OCI-M1 (cell line): ENCODE measurements at places on chromosomes 7 and 10.
A peak's percentile ranks its signal among the peaks of the same experiment; 100 is the strongest.

GRCh38 chr10:63013755-63014154, 119.4 kb upstream of the NRBF2 start:
- no peak for DNase-seq

DNA sequence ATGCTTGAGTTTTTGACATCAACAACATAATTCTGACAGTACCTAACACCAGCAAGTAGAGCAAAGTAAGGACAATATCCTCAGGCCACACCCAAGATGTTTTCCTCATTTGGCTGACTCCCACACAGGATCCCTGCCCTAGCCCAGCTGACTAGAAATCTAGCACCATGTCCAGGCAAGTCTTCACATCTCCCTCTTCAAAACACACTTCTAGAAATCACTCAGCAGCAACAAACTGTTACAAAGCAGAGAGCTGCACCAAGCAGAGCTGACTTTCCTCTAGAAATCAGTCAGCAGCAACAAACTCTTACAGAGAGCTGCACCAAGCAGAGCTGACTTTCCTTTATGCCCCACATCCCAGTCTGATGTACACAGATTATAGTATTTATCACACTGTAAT, 7.7 kb downstream of the TMEM168 start:
- DNase-seq, result no peak

DNA sequence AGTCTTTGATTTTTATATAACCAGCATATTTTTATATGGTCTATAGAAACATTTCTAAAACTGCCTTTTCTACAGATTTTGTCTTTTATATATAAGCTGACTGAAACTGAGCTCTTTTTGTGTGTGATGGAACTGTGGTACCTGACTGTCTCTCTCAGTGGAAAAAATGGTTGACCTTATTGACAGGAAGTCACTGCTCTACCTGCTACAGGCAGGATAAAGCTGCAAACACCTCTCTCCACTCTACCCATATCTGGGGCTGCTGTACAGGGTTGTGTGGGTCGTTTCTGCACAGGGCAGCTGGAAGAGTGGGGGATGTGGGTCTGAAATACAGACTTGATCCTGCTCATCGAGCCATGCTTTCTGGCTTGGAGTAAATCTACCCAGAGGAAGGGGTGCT, 48.5 kb downstream of the BBS9 start:
- no peak for DNase-seq

GRCh38 chr10:33057620-33058019, 99.6 kb upstream of the ITGB1 start:
- DNase-seq, result peak; percentile 22

- DNase-seq, result no peak
Observed at GRCh38 chr7:128217030-128217805, 23.9 kb upstream of the LEP start.

GRCh38 chr7:39463252-39463651, 103.0 kb upstream of the YAE1 start:
- no peak for DNase-seq

DNA sequence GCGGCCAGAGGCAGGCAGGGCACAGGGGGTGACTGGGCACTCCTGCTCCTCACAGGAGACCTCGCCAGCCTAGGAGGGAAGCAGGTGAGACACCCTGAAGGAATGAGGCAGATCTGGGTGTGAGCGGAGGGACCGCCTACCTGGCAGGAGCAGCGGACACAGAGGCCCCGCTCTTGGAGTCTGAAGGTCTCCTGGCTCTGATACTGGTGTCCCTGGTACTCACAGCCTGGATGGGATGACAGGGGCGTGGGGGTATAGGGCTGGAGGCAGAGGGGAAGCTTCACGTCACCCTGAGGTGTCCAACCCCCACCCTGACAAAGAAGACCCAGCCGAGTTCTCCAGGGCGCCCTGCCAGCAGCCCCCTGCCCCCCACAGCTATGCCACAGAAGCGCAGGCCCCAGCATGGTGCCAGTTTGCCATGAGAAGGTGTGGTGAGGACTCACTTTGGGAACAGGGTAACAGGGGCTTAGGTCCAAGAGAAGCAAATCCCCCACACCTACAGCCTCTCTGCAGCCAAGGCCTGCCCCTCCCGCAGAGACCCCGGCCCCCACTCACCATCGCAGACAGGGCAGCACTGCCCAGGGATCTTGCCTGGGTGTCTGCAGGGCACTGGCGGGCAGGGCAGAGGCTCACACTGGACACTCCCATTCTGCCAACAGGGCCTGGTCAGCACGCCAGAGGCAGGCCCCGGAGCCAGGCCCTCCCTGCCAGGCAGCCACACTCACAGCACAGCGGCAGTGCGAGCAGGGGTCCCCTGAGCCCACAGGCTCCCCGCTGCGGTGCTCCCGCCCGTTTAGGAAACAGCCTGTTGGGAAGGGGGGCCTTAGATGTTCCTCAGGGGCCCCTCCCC, 17.0 kb downstream of the KCP start:
- no peak for DNase-seq

GRCh38 chr10:97647556-97647955, 7.1 kb downstream of the PI4K2A start:
- peak; percentile 47 for DNase-seq

- no peak for DNase-seq
Observed at GRCh38 chr10:96683065-96683464, 37.2 kb downstream of the PIK3AP1 start.

DNA sequence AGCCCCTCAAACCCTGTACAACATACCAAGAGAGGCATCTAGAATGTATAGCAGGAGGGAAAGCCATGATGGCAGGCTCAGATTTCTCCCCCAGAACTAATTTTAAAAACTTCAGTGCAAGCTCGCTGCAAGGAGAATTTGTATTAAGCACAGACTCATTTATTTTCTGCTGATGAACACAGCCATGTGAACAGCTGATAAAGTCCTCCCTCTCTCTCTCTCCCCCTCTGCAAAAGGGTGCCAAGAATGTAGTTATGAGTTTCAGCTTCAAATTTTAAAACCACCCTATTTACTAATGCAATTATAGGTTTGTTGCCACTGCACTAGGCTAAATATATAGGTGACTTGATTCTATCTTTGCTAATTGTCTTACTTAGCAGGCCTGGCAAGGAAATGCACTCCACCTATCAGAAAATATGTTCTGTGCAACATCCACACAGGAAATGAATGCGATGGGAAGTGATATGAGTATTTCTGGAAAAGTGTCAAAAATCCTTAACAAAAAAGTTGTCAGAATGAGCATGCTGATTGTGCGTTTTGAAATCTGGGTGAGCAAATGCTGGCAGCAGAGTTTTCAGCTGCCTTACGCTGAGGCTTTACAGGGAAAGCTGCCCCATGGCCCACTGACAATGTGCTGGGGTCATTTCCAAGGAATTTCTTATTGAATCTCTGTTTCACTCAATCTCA, 43.4 kb upstream of the GHITM start:
- no peak for DNase-seq

DNA sequence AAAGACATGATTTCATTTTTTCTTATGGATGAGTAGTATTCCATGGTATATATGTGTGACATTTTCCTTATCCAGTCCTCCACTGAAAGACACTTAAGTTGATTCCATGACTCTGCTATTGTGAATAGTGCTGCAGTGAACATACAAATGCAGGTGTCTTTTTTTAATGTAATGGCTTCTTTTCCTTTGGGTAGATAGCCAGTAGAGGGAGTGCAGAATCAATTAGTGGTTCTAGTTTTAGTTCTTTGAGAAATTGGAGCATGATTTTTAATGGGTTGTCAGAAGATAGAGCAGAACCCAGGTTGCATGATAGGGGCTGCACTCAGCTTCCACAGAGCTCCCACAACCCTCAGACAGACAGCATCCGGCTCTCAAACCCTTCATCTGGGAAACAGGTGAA, 152.9 kb upstream of the PLXDC2 start:
- peak; percentile 42 for DNase-seq

GRCh38 chr7:135341049-135341448, 107.4 kb downstream of the STRA8 start:
- DNase-seq, result no peak

GRCh38 chr7:76020031-76020714, 25.8 kb upstream of the TMEM120A start:
- peak; percentile 84 for DNase-seq

DNA sequence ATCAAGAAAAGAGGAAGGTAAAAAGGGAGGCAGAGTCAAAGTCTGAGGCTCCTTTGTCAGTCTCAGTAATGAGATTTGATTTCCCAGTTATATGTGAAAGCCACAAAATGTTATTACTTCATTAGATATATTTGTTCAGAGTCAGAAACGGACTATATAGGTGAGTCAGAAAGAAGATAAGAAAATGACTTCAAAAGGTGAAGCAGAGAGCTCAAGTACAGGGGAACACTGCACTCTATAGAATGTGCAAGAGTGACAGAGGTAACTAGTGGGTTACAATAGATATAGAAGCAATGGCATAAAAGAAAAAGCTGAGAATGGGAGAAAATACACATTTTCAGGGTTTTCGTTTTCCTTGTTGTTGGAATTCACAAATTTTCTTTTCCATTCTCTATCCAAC, 43.3 kb downstream of the DGKB start:
- peak; percentile 27 for DNase-seq

- peak; percentile 56 for DNase-seq
Observed at GRCh38 chr10:101043363-101043707, 12.3 kb downstream of the SFXN3 start.

DNA sequence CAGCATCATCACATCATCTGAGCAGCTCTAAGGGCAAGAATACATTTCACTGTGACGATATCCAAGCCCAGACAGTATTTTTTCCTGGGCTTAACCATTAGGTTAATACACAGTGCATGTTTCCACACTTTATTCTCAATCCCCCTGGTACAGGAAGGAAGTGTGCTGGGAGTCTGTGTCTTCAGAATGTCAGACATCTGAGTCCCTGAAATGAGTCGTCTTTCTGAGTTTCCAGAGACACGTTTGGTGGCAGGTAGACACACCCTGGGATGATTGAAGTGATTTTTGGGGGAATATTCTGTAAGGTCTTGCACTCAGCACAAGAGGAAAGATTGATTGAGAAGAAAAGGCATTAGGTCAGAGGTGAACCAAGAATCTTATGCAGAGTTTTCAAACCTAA, 13.1 kb upstream of the SHH start:
- DNase-seq, result no peak

- peak; percentile 4 for DNase-seq
Observed at GRCh38 chr7:13259930-13260329, 572.5 kb downstream of the ARL4A start.

DNA sequence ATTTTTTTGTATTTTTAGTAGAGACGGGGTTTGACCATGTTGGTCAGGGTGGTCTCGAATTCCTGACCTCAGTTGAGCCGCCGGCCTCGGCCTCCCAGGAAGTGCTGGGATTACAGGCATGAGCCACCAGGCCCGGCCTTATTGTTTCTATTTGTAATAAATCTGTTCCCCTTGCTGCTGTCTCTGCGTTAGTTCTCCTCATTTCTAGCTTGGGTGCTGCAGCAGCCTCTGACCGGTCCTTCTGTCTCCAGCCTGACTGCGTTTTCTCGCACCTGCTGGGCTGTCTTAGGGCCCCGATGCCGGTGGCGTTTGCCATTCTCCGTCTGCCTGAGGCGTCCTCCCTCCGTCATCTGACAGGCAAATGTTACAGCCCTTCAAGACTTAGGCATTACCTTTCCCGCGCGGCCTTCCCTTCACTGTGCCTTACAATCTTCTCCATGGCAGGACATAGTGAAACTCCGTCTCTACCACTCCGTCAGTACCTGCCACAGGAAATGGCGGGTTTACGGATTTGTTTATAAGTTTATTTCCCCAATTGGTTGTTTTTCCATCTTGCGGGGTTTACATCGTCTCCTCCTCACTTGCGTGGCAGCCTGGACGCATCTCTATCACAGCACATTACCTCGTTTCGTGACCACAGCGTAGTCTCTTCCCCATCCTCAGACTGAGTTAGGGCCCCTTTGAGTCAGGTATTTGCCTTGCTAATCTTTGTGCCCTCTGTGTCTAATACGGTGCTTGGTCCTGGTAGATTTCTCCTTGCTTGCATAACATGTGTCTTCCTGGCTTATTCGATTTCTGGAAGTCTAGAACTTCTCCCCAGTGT, 2.3 kb upstream of the GIMAP8 start:
- no peak for DNase-seq

DNA sequence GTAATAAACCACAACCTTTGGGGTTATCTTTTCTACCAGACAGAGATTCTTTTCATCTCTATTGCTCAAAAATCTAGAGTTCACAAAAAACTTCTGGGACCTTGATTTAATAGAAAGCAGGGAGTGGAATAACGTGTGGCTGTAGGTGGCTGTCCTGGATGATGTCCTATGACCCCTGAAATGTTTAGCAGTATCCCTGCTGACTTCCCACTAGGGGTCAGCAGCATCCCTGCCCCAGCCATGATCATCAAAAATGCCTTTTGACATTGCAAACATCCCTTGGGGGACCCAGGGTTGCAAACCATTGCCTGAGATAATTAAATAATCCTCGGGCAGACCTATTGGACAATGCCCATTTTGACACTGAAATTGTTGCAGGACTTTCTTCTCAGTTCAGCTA, 177.1 kb downstream of the USP6NL start:
- DNase-seq, result peak; percentile 52

- DNase-seq, result peak; percentile 50
Observed at GRCh38 chr7:129615018-129615417, 3.5 kb downstream of the NRF1 start.

- no peak for DNase-seq
Observed at GRCh38 chr10:33484787-33485186, 150.3 kb upstream of the NRP1 start.

- DNase-seq, result peak; percentile 57
Observed at GRCh38 chr10:7895699-7896090, 77.4 kb downstream of the TAF3 start.

GRCh38 chr7:94088560-94088959, 84.4 kb upstream of the BET1 start:
- DNase-seq, result peak; percentile 83

DNA sequence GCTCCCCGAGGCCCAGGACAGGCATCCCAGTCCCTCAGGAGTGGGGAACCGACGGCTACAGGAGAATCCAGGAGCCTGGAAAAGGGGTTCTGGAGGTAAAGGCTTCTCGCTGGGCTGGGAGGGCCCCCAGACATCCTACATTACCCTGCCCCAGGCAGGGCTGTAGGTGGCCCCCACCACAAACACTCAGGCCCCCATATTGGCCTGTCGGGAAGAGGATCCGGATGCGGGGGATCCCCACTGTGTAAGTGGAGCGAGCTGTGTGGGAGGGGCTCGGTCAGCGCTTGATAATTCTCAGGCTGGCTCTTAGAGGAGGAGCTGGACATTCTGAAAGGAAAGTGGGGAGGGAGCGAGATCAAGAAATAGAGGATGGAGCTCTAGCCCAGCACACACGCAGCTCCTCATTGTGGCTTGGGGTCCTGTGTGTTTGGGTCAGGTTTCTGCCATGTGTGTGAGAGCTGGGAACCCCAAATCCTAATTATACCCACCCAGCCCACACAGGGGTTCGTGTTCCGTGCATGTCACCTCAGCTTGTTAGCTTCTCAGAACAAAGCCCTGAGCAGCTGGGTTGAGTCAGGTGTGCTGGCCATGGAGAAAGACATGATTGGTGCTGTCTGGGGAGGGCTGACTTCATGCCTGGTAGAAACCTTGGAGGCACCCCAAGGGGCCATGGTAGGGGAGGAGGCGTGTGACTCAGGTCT, 49.4 kb downstream of the ZNF467 start:
- no peak for DNase-seq

DNA sequence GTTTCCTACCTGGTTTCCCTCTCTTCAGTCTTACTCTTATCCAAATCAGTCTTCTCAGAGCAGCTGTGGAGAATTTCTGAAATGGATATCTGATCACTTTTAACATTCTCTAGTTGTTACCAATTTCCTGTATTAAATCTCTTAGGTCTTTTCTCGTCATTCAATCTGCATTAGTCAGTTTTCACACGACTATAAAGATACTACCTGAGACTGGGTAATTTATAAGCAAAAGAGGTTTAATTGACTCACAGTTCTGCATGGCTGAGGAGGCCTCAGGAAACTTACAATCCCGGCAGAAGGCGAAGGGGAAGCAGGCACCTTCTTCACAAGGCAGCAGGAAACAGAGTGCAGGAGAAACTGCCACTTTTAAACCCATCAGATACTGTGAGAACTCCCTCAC, 444.8 kb downstream of the GATA3 start:
- DNase-seq, result no peak
